ENCODE measurements at places on chromosomes 12 and 14.

GRCh38 chr14:65101631-65102440 lies 481 bp downstream of the MAX start:
- DNase-seq: no peak

DNA sequence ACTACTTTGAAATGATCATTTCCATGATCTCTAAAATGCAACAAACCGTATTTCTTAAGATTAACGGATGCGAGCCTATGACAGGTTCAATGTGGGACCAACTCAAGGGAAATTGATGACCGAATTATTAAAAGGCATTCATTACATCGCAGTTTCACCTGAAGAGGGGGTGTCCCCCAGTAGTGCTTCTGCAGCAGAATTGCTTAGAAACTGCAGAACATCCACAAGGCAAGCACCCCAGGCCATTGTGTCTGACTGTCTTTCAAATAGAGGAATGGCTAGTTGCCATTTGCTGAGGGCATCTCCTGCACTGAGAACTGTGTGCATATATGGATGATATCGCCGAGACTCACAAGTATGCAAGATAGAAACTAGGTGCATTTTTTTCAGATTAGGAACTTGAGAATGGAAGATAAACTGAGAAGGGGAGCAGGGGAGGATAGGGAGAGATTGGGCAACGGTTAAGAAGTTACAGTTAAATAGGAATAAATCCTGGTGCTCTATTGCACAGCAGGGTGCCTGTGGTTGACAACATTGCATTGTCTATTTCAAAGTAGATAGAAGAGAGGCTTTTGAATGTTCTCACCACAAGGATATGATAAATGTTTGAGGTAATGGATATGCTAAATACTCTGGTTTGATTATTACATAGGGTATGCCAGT lies 234.3 kb upstream of the PLEKHG7 start:
- DNase-seq: no peak

DNA sequence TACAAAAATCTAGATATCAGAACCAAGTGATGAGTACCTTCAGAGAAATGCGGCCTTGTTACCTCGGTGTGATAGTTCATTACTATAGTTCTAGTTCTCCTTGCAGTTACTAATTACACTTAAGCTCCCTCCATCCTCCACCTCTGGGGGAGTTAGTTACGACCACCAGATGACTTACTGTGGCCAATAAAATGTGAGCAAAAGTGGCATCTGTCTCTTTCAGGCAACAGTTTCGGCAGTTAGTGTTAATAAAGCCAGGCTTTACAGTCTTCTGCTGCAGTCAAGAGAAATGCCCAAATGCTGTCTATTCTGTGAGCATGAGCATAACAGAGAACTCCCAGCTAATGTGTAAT lies 6.0 kb downstream of the TXNDC16 start:
- DNase-seq: no peak

GRCh38 chr12:132806857-132807256 lies 21.8 kb downstream of the GOLGA3 start:
- DNase-seq: no peak

GRCh38 chr12:6639151-6639801 lies 3.5 kb upstream of the LPAR5 start:
- no peak for DNase-seq

GRCh38 chr12:73947326-73948026 lies 590.2 kb upstream of the ATXN7L3B start:
- DNase-seq: no peak

GRCh38 chr12:97552410-97553121 lies 90.0 kb downstream of the RMST start:
- DNase-seq: no peak

- peak; percentile 23 for DNase-seq
Measured at GRCh38 chr12:22334410-22335100, at the start of gene ST8SIA1. Gene ST8SIA1, minus strand, starts transcription at chr12:22334707. Its CDS starts 475 bp downstream, at chr12:22334232.

- DNase-seq: no peak
Measured at GRCh38 chr12:11584221-11584855, 65.1 kb upstream of the ETV6 start.

DNA sequence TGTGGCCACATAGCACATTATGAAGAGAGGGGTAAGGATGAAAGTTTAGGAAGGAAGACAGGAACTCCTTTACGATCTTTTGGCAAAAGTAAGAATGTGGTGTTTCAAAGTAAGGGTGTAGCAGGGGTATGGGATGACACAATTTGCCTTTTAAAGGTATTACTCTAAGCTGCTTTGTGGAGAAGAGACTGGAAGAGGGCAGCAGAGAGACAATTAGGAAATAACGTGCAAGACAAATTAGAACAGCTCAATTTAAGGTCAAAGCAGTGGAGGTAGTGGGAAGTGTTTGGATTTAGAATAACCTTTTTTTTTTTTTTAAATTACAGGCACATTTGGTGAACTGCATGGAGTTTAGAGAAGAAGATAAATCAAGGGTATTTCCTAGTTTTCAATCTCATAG lies 342.6 kb downstream of the NOVA1 start:
- DNase-seq: no peak

- DNase-seq: no peak
Measured at GRCh38 chr12:111842556-111843396, 748 bp downstream of the MAPKAPK5 start.

DNA sequence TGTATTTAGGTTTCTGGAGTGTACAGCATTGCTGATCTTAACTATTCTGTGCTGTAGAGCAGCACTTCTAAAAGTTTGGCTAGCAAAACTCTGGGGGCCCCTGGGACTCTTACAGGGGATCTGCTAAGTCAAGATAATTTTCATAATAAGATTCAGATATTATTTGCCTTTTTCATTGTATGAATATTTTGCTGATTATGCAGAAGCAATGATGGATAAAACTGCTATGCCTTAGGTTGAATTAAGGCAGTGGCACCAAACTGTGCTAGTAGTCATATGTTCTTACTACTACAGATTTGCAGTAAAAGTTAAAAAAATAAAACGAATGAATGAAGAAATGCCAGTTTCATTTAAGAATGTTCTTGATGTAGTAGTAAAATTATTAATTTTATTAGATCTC lies 160.1 kb downstream of the PDZRN4 start:
- DNase-seq: no peak

- no peak for DNase-seq
Measured at GRCh38 chr14:78310272-78310671, 140.1 kb downstream of the NRXN3 start.

- DNase-seq: no peak
Measured at GRCh38 chr14:41506552-41506951, 100.1 kb upstream of the LRFN5 start.

- DNase-seq: no peak
Measured at GRCh38 chr12:78402366-78403134, 462.0 kb upstream of the SYT1 start.

DNA sequence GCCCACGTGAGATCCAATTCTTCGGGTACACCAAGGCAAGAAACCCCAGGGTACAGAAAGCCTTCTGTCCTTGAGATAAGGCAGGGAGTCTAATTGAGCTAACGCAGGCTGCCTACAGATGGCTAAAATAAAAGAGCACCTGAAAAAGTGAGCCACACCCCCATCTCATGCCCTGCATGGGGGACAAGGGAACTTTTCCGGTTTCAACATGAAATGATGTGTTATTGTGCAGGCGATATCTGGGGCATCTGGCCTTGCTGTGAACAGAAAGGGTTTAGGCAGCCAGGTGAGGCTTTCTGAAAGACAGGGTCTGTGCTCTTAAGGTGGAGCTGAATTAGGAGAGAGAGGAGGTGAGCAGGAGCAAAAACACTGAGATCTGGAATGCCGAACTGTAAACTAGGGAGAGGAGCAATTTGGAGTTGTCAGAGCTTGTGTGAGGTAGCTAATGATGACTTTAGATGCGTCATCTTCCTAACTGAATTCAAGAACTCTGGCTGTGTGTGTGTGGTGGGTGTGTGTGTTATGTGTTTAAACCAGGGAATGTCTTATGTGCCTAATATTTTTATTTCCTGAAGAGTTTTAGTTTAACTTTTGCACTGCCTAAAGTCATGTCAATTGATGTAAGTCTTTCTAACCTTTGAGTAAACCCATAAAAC lies 20.1 kb upstream of the LDHB start:
- no peak for DNase-seq

DNA sequence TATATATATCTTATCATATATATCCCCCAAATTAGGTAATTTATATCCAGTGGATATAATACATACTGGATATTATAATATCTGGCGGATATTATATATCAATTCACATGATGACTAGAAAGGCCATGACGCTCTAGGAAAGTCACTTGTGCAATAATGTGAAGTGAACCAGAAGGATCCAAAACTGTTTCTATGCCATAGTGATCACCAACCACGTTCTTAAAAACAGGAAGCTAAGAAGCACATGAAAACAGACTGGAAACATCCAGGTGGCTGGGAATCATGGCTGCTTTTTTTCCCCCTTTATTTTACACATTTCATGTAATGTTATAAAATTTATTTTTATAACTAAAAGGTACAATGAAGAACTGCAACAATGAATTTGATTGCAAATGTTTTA lies 1.4 kb downstream of the GUCY2C start:
- DNase-seq: no peak

- no peak for DNase-seq
Measured at GRCh38 chr14:44369401-44370123, 137.5 kb downstream of the FSCB start.

DNA sequence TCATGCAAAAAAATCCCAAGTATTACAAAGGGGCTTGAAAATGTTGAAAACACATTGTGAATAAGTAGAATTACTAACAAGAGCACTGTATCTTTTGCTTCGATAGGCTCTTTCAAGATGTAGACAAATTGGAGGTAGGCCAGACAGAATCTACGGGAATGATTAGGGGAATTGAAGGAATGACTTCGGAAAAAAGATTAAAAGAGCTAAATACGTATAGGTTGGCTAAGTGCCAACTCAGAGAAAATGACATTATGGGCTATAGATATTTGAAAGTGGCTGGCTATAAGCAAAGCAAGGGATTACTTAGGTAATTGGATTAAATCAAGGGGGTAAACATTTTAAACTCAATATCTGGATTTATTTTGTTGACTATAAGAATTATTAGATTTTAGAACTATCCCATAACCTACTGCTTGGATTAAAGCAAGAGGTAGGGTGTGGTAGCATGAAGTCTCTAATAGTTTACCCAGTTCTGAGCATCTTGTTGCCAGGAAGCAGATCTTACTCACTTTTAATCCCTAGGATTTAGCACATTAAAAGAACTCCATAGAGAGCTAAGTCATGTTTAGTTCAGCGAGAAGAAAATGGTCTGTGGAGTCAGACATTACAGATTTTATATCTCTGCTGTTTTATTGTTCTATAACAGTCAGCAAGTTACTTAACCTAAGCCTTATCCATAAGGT lies 489.8 kb downstream of the DIO2 start:
- no peak for DNase-seq

DNA sequence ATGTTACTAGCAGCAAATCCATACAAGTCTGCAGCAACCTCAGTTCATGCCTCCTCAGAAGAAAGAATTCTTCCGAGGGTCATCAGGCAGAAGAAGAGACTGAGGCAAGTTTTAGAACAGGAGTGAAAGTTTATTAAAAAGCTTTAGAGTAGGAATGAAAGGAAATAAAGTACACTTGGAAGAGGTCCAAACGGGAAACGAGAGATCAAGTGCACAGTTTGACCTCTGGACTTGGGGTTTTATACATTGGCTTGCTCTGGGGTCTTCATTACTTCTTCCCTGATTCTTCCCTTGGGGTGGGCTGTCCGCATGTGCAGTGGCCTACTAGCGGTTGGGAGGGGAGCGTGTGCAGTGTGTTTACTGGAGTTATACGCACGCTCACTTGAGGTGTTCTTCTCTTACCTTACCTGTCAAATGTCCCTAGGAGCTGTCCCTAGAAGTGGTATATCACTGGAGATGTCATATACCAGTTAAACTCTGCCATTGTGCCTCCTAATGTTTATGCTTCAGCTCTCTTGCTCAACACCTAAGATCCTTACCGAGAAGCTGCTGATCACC lies 372.8 kb upstream of the KITLG start:
- no peak for DNase-seq

DNA sequence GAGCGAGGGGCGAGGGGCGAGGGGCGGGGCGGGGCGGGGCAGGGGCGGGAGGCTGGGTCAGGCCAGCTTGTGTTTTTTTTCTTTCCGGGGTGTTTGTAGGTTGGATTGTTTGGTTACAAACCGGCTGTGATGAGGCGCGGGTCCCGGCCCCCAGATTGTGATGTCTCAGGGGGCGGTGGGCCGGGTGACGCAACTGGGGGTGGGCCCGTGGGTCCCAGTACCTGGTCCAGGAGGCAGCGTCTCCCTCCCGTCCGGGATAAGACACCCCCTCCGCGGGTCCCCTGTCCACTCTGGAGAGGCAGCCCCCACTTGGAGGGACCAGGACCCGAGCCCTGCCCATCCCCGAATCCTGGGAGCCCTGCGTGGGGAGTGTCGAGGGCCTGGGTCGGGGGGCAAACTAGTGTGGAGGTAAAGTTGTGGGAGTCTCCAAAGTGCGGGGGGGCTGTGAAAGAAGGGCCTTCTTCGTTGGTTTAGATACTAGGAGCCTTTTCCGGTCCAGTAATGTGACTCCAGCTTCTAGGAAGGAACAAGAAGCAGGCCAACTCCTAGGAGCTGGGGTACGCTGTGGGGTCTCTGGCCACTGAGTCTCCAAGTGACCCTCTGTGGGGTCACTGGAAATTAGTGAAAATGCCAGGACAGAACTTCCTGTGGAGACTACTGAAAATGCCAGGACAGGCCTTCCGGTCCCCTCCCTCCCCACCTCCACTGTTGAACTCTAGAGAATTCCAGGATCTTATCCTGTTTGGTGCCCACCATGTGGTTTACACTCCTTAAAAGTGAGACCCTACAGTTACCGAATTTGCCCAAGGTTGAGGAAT lies 579 bp upstream of the CLMN start:
- no peak for DNase-seq

- no peak for DNase-seq
Measured at GRCh38 chr12:9043766-9044165, 54.4 kb downstream of the KLRG1 start.

DNA sequence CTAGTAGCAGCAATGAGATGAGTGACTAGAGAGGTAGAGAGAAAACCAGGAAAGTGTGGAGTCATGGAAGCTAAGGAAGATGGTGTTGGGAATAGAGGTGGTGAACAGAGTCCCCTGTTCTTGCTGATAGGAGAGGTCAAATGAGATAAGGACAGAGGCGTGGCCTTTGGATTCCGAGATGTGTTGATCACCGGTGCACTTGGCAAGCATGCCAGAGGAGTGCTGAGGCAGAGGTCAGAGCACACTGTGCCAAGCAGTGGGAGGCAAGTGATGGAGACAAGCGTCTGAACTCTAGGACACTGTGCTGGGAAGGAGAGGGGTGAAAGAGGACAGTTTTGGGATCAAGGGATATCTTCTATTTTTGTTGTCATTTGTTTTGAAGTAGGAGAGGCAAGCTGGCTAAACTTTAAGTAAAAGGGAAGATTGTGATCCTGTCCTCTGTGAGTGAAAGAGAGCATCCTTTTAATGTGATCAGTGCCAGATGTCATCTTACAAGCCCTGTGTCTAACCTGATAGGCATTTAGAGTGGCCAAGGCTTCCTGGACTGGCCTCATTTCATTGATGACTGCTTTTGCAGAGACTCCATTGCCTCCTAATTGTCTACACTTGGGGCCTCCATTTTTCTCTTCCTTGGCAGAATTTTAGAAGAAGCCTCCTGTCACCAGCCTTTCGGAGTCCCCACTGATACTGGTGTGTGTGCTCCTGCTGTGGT lies 336.4 kb downstream of the CACNA1C start:
- DNase-seq: no peak

- DNase-seq: no peak
Measured at GRCh38 chr12:91056488-91056887, 1.3 kb downstream of the KERA start.
